ENCODE measurements at places on chromosomes 2 and 18.
A peak's percentile ranks its signal among the peaks of the same experiment; 100 is the strongest.

DNA sequence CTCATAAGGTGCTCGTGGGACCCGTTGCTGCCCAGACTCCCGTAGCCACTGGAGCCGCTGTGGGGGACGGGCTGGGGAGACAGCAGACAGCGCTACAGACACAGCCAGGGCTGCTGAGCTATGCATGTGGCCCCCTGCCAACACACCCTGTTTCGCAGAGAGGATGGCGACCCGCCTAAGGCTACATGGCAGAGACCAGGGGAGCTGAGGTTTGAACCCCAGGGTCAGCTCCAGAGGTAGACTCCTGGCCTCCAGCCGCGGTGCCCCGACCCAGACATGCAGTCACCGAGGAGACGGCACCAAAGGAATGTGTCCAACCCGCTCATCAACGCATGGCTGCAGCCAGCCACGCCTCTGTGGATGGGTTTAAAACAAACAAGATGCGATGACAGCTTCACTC is 21.0 kb upstream of the HES6 start:
- no peak for DNase-seq

DNA sequence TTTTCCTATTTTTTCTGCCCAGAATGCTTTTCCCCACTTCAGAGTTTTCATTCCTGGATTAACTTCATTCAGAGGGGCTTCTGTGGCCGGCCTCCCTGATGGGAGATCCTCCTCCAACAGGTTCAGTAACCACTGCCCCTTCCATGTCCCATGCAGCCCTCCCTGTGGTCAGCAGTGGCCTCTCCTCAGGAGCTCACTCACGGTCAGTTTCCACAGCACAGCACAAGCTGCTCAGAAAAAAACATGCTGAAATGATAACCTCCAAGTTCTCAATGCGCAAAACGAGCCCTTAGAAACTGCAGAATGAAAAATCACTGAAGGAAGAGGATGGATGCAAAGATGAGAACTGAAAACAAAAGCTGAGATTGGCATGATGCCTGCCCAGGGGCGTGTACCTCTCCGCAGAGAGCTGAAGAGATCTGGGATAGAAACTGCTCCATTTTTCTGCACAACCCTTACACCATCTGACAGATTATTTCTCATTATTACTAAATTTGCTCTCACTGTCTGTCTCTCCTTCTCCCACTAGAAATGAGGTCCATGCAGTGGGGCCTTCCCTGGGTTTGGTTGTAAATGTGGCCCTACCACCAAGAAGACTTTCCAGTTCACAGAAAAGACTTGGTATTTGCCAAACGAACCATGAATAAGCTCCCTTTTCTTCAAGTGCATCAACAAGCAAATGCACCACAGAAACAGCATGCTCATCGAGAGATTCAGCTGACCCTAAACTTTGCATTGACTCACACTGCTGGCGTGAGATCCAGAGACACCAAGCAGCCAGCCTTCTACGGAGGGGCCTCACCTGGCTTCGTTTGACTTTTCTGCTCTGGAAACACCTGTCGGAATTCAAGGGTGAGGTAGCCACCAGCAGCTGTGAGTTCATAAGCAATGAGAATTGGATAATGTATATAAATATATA is 51.5 kb downstream of the TMEM18 start:
- DNase-seq = no peak

DNA sequence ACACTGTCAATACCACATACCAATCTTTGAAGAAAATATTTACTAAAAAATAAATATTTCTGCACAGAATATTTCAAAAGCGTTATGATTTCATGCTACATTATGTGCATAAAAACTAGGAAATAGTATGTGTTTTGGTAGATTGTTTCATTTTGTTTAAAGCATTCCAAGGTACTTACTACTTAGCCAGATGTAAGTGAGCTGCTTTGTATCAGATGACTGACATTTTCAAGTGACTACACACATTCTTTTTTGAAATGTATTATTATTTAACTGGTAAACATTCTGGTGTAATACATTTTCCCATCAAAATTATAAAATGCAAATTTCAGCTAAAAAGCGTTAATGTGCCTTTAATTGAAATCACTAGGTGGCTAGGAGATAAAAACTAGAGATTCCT is 21.5 kb downstream of the GCA start:
- DNase-seq = no peak

GRCh38 chr2:3597567-3597966 is 2.7 kb downstream of the COLEC11 start:
- DNase-seq = no peak

- DNase-seq = peak; percentile 57
These were observed 21.4 kb upstream of the KCNS3 start for GRCh38 chr2:17857021-17857420.
